ENCODE measurements at places on chromosomes 16 and 17. TPM values are rescaled to one million over a fixed set of nuclear protein-coding genes. Genes with fewer than 3 reads are reported as not detected.
A peak's percentile ranks its signal among the peaks of the same experiment; 100 is the strongest.

- no peak for DNase-seq
Observed at GRCh38 chr16:85249418-85250146, 137.3 kb upstream of the CIBAR2 start.

DNA sequence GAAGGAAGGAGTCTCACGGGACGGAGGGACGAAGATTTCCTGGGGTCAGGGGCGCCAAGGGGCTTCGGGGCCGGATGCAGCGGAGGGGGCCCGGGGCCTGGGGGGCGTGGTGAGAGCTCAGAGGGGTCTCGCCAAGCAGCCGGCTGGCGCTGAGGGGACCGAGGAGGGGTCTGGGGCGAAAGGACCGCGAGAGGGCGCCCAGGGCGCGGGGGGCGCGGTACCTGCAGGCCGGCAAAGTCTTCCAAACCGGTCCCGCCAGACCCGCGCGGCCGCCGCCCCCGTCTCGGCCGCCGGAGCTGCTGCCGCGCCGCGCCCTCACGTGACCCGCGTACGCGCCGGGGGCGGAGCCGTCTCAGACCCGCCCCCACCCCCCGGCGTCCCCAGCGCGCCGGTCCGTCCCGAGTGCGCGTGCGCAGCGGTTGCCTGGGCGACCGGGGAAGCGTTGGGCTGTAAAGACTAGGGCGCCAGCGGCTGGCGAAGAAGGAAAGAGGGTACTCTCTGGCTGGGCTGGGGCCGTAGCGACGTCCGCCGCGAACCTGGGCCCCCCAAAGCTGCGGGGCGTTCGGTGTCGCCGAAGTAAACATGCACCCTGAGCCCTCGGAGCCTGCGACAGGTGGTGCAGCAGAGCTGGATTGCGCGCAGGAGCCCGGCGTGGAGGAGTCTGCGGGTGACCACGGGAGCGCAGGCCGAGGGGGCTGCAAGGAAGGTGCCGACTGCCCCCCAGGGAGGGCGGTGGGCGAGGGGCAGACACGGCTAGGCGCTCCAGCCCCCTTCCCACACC is at the start of the genes DNAAF1 and HSDL1:
Gene DNAAF1 (plus strand): TSS at position 450 of the 781 bp plus-strand sequence. CDS start 133 bp downstream, at position 583.
Gene HSDL1 (minus strand): TSS at position 319 of the 781 bp plus-strand sequence. CDS start 13,856 bp downstream, outside the sequence.
- DNase-seq: peak; percentile 74

DNA sequence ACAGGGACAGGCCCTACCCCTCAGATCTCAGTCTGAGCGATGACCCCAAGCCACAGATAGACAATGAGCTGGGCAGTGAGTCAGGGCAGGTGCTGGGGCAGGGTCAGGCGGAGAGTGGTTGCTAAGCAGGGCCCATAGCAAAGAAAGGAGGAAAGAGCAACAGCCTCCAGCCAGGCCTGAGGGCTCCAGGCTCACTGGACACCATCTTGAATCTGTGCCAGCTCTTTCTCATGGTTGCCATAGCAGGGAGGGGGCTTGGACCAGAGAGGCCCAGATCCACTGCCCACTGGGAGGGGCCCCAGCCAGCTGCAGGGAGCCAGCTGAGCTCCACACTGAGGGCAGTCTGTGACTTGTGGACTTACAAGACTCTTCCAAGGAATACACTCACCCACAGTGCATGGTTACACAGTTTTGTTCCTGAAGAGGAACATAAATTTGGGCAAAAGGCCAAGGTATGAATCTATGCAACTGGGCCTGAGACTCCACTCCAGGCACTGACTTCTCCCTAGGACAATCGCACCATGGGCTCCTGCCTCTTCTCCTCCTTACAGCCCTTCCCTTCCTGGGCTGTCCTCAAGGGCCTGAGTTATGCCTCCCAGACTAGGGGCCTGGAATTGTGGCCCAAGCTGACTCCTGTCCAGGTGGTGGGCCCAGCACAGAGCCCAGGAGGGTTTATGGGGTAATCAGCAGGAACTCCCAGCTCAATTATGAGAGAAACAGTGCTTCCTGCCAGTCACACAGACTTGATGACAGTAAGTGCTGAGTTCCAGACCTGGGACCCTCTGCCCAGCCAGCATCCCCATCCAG is 59.9 kb downstream of the BEAN1 start:
- DNase-seq: no peak

GRCh38 chr17:49830605-49831004 is 17.3 kb downstream of the TAC4 start:
- no peak for DNase-seq

- no peak for DNase-seq
Observed at GRCh38 chr17:12977008-12977751, 40.6 kb downstream of the ELAC2 start.

- no peak for DNase-seq
Observed at GRCh38 chr16:27859020-27859419, 204.5 kb downstream of the GSG1L start.

DNA sequence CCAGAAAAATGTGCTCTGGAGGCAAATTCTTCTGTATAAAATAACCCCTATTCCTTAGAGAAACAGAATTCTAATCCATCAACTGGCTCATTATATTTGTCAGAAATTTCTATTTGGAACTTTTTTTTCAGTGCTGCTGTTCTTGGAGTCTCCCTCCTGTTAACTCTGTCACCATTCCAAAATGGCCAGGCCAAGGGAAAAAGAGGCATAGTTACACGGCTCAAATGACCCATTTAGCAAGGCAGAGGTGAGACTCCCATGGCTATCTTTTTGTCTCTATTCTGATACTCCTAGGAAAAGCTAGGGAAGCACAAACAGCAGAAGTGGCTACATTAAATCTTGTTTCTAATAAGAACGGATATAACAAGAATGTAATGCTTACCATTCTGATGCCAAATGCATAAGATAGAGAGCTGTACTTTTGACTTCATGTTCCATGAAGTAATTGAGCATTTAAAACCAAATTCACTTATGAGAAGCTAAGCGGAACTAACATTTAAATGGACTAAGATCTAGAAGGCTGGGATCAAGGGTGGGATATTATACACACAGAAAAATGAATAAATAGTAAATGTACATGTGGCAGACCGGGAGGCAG is 64.4 kb upstream of the CORO6 start:
- no peak for DNase-seq

DNA sequence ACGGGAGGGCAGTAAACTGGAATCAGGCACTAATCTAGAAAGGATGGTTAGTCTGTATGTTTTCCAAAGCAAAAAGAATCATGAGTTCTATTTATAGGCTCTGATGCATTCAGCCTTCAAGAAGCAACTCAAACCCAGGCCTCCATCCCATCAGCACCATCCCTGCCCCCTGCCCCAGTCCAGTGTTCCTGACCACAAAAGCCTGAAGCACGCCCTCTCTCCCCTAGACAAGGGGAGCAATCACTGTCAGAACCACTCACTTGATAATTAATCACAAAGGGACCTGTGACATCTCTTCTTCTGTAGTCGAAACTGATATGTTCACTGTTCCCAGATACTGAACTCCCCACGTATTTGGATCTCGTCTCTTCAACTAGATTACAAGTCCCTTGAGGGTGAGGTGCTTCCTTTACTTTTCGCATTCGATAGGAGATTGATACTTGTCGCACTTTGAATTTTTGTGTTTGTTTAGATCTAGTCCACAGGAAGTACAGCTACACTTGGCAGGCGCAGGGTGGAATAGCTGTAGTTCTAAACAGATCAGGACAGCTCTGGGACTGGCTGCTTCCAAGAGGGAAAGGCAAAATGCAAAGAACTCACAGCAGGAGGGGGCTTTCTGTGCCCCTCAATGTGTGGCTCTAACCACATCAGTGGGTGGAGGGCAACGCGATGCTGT is 36.4 kb upstream of the CCDC182 start:
- DNase-seq: no peak

DNA sequence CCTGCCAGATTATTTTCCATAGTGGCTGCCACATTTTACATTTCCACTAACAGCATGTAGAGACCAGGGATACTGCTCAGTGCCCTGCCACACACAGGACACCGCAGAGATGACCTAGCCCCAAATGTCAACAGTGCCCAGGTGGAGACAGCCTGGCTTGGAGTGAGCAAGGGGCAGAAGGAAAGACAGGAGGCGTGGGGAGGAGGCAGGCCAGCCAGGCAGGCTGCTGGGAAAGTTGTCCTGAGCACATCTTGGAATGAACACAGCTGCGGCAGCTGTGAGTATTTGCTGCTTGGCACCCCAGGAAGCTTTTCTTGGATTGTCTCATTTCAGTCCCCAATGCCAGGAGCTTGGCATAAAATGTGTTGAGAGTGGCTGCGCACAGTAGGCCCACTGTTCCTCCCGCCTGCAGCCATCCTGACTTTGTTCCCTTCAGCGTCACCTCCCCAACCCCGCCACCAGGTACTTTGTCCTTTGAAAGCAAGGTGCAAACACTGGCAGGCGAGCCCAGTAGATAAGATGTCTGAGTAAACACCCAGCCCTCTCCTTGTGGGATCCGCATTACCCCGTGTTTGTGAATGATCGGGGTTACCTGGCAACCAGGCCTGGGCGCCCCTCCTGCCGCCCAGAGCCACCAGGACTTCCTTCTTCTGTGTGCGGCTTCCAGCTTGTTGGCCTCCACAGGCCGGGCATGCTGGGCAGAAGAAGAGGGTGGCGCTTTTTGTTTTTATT is 114.0 kb downstream of the CMIP start:
- DNase-seq: no peak

GRCh38 chr17:17724307-17725010 is 43.2 kb downstream of the RAI1 start:
- no peak for DNase-seq

DNA sequence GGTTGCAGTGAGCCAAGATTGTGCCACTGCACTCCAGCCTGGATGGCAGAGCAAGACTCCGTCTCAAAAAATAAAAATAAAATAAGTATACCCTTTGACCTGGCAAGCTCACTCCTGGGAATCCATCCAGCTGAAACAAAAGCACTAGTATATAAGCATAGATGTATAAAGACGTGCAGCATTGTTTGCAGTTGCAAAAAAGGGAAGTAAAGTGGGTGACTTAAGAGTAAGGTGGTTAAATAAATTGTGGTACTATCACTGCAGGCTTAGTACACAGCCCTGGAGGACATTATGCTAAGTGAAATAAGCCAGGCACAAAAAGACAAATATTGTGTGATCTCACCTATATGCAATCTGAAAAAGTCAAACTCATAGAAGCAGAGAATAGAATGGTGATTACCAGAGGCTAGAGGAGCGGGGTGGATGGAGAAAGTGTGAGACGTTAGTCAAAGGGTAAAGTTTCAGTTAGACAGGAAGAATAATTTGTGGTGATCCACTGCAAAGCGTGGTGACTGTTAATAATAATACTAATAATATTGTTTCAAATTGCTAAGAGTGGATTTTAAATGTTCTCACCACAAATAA is 113.0 kb downstream of the MYO1D start:
- DNase-seq: no peak

DNA sequence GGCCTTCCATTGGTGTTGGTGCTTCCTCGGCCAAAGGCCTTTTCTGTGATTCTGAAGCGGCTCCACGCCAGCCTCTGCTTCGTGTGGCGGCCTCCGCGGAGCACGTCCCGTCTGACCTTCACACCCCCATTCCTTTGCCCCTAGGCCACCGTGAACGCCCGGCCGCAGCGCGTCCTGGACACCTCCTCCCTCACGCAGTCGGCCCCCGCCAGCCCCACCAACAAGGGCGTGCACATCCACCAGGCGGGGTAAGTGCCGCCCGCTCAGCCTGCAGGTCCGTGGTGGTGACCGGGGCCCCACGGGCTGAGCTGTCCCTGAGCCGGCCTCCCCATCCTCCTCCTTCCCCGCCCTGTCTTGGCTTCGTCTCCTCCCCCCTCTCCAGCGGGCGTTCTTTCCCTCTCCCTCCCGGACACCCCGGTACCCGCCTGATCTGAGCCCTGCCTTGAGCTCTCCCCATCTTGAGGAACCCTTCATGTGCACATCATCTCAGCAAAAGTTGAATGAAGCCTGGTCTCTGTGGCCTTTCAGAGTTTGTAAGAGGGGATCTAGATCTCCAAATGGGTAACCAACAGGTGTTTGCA is 69.0 kb upstream of the CHMP6 start:
- no peak for DNase-seq

DNA sequence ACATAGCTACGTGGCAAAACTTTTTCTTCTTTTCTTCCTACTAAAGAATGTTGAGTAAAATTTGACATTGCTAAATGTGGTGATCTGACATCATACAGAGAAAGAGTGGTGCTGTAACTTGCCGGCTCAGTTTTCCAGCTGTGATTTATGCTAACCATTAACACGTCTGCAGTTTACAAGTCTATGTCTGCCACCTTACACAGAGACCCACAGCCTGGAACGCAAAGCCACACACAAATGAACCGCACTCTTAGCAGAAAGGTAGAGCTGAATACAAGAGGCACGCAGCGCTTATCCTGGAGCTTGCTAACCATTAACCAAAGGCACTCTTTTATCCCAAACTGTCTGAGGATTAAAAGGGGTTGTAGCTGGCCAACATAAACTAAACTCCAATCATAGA is 31.9 kb downstream of the CACNG1 start:
- DNase-seq: no peak

GRCh38 chr16:51276336-51276735 is 125.3 kb upstream of the SALL1 start:
- no peak for DNase-seq

DNA sequence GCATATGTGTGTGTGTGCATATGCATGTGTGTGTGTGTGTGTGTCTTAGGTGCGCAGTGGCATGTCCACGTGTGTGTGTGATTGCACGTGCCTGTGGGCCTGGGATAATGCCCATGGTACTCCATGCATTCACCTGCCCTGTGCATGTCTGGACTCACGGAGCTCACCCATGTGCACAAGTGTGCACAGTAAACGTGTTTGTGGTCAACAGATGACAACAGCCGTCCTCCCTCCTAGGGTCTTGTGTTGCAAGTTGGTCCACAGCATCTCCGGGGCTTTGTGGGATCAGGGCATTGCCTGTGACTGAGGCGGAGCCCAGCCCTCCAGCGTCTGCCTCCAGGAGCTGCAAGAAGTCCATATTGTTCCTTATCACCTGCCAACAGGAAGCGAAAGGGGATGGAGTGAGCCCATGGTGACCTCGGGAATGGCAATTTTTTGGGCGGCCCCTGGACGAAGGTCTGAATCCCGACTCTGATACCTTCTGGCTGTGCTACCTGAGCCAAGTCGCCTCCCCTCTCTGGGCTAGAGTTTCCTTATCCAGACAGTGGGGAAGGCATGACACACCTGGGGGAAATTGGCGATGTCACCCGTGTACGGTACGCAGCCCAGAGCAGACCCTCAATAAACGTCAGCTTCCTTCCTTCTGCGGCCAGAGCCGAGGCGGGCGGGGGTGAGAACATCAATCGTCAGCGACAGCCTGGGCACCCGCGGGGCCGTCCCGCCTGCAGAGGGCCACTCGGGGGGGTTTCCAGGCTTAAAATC is 47.6 kb downstream of the IL21R start:
- DNase-seq: no peak

The C16orf46 gene
- total RNA-seq: 0.63 TPM

The IL17C gene
- not detected for total RNA-seq

The ACSF2 gene
- total RNA-seq: 23.2 TPM

The NFATC2IP gene
- 22.2 TPM for total RNA-seq
